Activated T-cell treated with anti-CD3 and anti-CD28 coated beads for 4 hours (primary cell): ENCODE measurements at places on chromosomes 11 and 22.

GRCh38 chr11:17572791-17573460 is 25.9 kb downstream of the OTOG start:
- no peak for DNase-seq

DNA sequence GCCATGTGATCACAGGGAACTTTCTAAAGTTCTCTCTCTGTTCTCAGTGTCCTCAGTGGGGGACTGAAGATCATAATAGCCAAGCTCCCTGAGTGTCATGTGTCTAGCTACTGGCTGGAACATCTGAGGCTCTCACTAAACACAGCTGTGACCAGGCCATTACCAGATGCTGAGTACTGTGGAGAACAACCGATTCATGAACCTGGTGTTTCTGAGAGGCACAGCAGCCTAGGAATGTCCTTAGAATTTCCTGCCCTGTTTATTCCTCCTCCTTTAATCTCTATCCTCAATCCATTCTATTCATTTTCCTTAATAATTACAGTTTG is 93.0 kb downstream of the ME3 start:
- DNase-seq: no peak

GRCh38 chr11:3345736-3346135 is 33.2 kb downstream of the ZNF195 start:
- DNase-seq: no peak

DNA sequence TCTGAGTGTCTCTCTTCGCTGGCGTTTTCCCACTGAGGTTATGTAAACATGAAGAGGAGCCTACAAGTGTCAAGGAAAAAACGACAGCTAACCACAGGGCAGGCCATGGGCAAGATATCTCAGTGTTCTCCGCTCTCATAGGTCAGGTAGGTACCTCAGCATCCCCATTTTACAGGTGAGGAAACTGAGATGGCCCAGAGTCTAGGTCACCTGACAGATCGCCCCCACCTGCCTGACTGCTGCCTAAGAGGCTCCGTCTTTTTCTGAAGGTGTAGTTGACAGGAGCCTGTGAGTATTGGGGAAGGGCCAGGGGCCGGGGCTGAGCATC is 847 bp upstream of the NDUFA6 start:
- no peak for DNase-seq

DNA sequence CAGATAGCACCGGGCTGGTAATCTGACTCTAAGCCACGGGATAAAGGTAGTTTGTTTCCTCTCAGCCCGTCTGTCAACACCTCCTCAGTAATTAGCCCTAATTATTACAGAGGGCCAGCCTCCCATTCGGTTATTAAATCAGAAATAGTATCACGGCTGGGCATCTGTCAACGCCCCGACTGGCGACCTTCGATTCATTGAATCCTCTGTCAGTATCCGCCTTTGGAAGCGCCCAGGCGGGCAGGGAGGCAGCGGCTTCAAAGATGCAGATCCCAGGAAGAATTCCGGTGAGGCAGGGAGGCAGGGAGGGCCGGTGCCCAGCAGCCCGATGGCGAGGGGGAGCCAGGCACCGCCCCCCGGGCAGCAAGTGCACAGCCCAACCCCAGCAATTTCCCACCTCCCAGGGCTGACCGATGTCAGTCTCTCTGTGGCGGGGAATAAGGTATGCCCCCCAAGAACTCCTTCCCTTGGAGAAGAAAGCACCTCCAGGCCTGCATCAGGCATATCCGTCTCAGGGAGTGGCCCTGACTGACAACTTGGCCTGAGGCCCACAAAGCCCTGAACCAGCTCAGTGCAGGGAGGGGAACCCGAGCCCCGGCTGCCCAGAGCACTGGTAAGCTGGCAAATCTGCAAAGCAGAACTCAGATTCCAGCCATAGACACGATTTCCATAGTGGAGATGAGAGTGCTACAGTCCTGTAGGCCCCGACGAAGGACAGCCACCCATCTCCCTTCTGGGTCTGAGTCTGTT is 11.4 kb downstream of the GNB1L start:
- no peak for DNase-seq

DNA sequence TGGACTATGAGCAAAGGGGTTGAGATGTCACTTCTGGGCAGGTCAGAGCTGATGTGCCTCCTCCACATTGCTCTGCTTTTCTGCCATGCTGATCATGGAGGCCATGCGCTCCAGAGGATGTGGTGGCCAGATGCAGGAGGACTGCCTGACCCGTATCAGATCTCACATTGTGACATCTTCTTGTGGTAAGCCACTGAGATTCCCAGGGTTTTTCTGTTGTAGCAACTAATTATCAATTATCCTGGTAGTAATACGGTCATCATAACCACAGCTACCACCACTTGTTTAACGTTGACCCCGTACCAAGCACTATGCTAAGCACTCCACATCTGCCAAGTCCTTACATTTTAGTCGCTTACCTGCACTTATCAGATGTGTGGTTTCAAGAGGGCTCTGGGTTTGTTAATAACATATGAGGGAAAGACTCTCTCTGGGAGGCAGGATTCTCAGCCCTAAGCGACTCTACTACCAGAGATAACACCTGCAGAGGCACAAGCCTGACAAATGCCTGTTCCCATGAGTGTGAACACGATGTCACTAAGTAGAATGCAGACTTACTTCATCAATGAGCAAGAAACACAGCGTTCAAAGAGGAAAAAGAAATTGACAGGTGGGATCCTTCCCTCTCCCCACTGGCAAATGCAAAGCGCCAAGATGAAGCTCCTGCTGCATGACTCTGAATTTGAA is 63.6 kb upstream of the TIMP3 start:
- DNase-seq: no peak

GRCh38 chr11:60875366-60876167 is 8.2 kb downstream of the ZP1 start:
- no peak for DNase-seq

DNA sequence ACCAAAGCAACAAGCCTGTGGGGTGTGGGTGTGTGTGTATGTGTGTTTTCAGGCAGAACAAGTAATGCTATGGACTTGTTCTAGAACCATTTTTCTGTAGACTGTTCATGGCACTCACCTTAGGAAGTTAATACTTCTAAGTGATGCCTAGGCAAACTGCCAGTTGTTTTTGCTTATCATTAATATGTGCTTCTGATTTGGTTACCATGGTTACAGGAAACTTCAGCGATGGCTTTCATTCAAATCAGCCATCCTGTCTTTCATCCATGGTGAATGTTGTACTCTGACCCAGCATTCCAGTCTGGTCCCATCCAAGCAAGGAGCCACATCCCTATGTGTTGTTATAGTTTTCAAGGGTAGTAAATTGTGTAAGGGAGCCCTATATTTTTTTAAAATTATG is 49.8 kb upstream of the ARHGAP20 start:
- no peak for DNase-seq

- DNase-seq: no peak
Observed at GRCh38 chr11:78216021-78216420, 27.3 kb downstream of the USP35 start.

- no peak for DNase-seq
Observed at GRCh38 chr11:73931039-73931645, 19.7 kb upstream of the DNAJB13 start.

GRCh38 chr11:28951191-28951590 is 843.0 kb downstream of the METTL15 start:
- DNase-seq: no peak

DNA sequence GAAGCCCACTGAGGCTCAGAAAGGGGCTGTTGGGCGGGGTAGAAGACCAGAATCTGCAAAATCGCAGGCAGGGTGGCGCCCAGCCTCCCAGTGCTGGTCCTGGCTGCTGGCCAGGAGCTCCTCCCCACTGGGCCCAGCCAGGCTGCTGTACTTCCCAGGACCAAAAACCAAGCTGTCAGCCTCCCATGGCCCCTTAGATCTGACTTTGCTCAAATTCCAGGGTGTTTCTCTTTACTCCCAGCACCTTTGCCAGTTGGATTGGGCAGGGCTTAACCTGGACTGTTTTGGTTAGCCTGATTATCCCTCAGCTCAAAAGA is 44.2 kb upstream of the WEE1 start:
- DNase-seq: no peak

GRCh38 chr11:28984231-28984630 is 876.0 kb downstream of the METTL15 start:
- no peak for DNase-seq

GRCh38 chr11:20559523-20560300 is 39.7 kb upstream of the SLC6A5 start:
- no peak for DNase-seq

DNA sequence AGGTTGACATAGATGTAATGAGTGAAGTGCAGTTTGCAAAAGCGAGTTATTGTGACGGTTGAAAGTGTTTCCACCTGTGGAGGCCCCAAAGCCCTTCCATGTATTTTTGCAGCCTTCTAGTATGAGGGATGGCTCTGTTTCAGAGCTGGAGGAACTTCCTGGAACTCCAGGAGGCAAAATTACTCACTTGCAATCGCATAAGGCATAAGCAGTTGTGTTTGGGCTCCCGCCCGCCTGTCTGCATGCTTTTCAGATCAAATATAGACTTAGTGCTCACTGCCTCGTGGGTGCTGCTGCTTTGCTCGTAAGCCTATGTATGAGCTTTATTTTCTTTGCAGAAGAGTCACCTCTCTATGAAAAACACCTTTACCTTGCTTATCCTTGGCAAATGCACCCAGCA is 146.8 kb upstream of the LARGE1 start:
- DNase-seq: no peak

DNA sequence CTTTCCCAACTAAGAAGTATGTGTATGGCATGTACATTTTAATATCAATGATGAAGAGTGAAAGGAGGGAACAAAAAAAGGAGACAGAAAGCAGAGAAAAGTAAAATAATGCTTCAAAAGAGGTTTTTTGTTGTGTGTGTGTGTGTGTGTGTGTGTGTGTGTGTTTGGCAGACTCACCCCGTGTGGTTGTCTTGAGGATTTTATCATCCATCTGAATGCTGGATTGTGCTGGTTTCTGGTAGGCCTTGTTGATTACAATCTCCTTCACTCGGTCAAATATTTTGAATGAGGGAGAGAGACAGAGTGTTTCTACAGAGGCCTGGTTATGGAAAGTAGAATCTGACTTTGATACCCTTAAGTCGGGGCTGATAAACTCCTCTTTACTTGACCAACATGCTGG is 128.5 kb downstream of the ENTHD1 start:
- no peak for DNase-seq

- no peak for DNase-seq
Observed at GRCh38 chr11:128737704-128738103, 43.8 kb downstream of the FLI1 start.

- no peak for DNase-seq
Observed at GRCh38 chr11:3817181-3817800, 8.9 kb downstream of the PGAP2 start.

DNA sequence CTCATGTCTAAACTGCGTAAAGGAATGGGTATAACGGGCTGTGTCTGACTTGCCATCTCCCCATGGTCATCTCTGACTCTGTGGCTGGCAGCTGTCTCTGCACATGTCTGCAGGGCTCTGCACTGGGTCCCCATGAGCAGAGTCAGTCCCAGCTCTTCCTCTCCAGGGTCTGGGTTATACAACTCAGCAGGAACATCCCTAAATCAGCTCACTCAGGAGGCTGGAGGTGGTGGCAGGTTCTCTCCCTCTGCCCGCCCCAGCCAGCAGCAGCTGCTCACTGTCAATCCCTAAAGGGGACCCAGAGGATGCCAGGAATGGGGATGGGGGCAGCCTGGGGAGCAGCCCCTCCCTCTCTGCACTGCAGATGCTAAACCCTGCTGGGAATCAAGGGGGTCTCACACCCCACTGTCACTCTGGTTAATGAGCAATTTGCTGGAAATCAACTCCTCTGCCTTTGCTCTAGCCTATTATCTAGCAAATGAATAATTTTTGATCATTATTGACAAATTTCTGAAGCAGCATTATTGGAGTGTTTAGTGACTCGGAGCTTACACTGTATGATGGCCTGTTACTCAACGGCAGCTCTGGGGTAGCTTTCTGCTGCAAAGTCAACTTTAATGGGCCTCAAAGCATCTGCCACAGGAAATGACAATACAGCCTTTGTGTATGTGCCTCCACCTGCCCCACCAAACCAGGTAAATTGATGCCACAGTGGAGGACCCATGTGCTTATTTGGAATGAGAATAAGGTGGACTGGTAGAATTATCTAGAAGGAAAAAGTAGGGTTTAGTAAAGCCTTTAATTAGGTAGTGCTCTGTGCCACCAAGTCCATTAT is 55.7 kb upstream of the SHANK2 start:
- DNase-seq: no peak
